ENCODE measurements at places on chromosomes 1 and 21.

DNA sequence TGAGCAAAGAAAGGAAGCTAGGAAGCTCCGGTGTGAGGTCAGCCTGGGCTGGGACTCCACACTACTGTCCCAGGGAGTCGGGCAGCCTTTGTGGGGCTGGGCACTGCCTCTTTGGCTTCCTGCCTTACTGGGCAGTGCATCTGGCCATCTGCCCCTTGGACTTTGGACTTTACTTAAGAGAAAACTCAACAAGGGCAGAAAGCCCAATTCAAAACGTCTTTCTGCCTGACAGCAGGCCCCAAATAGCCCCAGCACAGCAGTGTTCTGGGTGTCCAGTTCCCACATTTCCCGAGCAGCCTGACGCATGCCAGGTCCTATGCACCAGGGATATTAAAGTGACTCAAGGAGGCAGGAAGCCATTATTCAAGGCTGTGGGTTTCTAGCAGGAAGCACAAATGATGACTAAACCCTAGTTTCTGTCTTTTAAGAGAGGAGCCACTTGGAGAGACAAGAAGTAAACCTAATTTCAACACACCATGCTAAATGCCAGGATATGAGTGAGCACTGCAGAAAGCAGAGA is 37.9 kb upstream of the EDEM3 start:
- DNase-seq: peak; percentile 95

- no peak for DNase-seq
Observed at GRCh38 chr1:222844411-222844779, 29.6 kb downstream of the DISP1 start.

DNA sequence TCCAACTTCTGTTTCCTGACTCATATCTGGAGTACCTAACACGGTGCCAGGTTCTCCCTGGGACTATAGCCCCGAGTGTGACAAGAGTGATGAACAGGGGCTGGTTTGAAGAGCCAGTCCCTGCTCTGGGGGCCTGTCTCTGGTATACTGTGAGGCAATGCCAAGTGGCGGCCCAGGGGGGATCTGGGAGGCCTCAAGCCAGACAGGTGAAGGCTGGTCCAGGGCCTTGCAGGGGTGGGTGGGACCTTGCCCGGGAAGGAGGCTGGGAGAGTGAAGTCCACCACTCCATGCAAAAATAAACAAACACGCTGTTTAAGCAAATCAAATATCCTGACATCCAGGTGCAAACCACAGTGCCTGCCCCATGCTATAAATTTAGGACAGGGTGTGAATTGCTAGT is 6.8 kb upstream of the PLXNA2 start:
- no peak for DNase-seq

GRCh38 chr1:116154536-116154935 is 43.3 kb downstream of the MAB21L3 start:
- DNase-seq: no peak

- DNase-seq: no peak
Observed at GRCh38 chr1:240942901-240943300, 330.9 kb upstream of the GREM2 start.

DNA sequence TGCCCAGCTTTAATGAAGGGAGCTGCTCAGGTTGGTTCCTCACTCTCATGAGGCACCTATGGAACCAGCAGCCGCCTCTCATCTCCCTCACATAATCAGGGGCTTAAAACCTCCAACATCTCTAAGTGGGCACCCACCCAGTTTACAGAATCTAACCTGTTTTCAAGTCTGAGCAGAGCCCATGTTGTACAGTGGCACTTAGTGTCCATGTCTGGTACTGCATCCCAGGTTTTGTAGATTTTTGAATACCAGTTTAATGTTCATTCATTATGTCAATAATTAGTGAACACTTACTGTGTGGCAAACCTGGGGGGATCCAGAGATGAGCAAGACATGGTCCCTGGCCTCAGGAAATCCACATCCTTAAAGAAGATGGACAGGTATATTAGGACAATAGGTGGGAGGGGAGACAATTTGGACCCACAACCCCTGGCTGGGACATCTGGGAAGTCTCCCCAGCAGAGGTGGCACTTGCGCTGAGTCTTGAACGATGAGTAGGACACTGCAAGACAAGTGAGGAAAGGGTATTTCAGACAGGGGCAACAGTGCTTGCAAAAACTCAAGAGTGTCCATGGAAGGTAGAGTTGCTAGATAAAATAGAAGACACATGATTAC is 83.3 kb downstream of the LACTBL1 start:
- DNase-seq: no peak

DNA sequence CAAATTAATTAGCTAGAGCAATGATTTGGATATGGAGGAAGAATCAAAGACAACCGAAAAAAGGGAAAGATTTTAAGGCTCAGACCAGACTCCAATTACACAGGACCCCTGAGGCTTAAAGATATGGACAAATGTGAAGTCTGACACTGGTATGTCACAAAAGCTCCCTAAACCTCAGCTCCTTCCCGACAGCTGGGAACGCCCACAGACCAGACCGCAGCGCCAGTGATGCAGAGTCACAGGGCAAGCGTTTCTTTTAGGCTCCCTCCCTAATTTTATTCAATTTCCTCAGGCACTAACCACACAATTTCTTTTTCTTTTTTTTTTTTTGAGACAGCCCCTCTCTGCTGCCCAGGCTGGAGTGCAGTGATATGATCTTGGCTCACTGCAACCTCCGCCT is 40.2 kb downstream of the NID1 start:
- no peak for DNase-seq

DNA sequence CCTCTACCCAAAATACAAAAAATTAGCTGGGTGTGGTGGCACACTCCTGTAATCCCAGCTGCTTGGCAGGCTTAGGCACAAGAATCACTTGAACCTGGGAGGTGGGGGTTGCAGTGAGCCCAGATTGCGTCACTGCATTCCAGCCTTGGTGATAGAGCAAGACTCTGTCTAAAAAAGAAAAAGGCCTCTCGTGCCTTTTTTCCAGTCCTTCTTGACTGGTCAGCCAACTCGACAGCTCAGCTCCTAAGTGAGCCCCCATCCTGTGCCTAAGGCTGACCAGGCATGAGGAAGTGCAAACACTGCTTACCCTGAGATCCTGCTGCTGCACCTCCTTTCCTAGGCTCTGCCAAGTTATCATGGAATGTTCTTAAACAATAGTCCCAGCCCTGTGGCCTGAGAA is 10.1 kb upstream of the PROK1 start:
- no peak for DNase-seq

DNA sequence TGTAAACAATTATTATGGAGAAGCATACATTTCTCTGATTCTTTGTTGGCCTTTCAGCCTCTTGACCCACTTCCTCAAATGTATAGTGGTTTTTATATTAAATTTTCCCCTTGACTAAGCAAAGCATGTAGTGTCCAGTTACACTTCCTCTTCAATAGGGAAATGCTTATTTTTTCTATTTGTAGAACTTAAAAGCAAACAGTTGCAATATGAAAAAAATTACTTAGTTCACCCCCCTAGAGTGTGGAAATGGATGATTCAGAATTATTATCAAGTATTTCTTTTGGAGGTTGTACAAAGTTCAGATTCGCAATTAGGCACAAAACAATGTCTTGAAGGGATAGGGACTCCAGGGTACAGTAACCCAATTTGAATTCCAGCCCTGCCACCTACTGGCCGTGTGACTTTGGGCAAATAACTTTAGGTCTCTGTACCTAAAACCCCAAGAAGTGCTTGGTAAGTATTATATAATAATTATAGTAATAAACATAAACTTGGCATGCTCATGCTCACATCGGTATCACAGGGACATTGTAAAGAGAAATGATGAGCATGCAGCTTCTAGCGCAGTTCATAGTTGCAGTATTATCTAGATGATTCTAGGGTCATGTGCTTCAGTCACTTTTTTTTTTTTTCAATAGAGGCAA is 28.6 kb upstream of the IFNGR2 start:
- DNase-seq: no peak

DNA sequence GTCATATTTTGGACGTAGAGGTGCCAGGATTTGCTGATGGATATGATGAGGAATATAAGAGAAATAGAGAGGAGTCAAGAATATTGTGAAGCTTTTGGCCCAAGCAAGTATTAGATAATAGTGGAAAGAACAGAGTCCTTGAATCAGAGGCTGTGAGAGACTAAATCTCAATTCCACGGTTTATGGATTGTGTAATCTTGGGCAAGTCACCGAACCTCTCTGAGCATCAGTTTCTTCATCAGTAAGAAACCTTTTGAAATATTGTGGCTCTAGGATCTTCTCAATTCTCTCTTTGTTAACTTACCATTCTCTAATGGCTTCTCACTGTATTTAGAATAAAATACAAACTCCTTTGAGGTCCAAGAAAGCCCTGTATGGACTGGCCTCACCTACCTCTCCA is 77.6 kb downstream of the RPS6KA1 start:
- DNase-seq: no peak

Data from BJ (cell line).